ENCODE measurements at places on chromosomes 6 and 20.
A peak's percentile ranks its signal among the peaks of the same experiment; 100 is the strongest.

GRCh38 chr6:140970485-140970884, 1162.2 kb upstream of the GJE1 start:
- DNase-seq: no peak

DNA sequence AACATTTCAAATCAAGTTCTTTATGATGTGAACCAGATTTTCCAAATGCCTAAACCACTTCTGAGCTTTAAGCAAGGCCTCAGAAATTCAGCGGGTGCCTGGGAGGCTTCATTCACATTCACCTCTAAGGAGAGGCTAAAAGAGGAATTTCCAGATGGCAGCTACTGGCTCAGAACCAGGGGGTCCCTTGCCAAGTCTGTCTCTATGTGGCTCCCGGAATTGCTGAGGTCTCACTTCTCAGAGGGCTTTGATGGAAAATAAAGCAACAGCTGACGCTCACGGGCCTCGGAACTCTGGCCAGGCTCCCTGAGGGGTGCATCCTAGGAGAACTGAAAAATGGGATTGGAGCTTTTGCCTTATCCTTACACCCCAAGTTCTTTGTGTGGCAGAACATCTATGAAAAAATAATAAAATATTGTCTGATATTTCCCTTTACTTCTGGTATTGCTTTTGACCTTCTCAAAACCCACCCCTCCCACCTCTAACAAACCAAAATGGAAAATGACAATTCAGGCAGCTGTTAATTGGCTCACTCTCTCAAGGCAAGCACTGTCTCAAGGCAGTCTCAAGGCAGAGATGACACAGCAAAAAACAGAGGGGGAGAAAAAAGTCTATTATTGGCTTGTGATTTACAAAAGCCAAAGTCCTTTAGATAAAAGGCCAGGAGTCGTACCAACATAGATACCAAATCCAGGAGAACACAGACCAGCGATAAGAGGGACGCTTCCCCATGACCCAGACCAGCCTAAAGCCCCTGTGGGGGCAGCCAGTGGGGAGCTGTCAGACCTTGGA, 21.8 kb upstream of the LRRN4 start:
- DNase-seq: peak; percentile 45

- no peak for DNase-seq
These were observed 18.6 kb downstream of the ARMC12 start for GRCh38 chr6:35755278-35755924.

- DNase-seq: no peak
These were observed 259.4 kb downstream of the GJA1 start for GRCh38 chr6:121694801-121695251.

DNA sequence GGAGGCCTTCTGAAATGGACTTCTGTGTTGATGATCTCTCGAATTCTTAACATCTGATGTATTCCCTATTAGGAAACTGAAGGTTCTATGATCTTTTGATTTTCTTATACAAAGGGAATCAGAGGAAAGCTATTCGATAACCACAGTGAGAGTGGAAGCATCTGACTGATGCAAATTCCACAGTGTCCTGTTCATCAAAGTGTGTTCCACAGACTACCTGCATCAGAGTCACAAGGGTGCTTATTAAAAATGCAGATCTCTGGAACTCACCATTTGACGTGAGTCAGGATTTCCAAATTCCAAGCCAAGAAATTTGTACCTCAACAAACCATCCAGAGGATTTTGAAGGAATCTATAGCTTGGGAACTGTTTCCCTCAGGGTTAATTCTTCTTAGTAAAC, 4.4 kb upstream of the MEP1A start:
- no peak for DNase-seq

DNA sequence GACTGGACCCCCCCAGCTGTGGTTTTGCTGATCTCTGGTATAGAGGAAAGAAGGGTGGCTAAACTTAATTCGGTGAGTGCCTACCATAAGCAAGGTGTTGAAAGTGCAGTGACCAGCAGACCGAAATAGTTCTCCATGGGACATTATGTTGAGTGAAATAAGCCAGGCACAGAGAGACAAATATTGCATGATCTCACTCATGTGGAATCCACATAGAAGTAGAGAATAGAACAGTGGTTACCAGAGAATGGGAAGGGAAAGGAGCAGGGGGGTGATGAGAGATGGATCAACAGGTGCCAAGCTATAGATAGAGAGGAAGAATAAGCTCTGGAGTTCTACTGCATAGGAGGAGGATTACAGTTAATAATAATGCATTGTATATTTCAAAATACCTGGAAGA, 9.7 kb upstream of the GCNT2 start:
- no peak for DNase-seq

GRCh38 chr6:1190366-1190765, 121.5 kb upstream of the FOXQ1 start:
- no peak for DNase-seq

- no peak for DNase-seq
These were observed 1.8 kb upstream of the FBXO30 start for GRCh38 chr6:145816392-145816791.

Data from anterior cingulate cortex (tissue), 58 donors.